ENCODE measurements at places on chromosomes 3 and 15.

DNA sequence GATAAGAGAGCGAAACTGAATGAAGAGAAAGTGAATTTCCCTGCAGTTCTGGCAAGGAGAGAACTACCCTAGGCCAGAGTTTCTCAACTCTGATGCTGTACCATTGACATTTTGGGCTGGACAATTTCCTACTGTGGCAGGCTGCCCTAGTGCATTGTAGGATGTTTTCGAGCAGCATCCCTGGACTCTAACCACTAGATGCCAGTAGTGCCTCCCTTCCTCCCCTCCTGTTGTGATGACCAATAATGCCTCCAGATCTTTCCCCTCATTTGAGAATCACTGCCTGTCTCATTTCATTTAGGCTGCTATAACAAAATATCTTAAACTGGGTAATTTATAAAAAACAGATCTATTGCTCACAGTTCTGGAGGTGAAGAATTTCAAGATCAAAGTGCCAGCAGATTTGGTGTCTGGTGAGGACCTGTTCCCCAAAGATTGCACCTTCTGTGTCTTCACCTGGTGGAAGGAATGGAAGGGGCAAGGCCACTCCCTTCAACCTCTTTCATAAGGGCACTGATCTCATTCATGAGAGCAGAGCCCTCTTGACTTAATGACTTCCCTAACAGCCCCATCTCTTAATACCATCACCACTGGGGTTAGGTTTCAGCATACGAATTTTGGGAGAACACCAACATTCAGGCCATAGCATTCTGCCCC lies 188.9 kb upstream of the MEIS2 start:
- DNase-seq: no peak

DNA sequence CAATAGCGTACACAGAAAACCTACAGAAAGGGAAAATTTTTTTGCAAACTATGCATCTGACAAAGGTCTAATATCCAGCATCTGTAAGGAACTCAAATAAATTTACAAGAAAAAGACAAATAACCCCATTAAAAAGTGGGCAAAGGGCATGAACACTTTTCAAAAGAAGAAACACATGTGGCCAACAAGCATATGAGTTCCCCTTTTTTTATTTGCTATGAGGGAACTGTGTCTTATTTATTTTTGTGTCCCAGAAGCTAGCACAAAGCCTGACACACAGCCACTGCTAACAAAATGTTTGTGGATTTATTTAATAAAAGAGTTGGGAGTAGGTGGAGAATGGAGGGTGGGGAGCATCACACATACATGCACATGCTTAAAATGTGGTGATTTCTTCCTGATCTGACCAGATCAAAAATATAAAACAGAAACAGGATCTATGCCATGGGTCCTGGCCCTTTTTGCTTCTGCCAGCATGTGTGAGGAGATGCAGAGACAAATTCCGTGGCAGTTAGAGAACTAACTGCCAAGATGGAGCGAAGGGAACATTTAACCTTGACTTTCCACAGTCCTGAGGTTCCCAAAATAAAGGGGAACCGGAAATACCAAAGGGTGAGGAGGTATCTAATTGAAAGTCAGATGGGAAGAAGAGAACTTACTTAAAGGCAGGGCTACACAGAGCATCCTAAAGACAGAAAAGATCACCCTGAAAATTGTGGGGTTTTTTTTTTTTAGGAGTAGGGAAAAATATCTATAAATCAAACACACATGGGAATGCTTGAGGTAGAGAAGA lies at the start of gene TMEM202:
Gene TMEM202, plus strand, starts transcription at position 510 of the 793 bp plus-strand sequence. Its CDS starts 22 bp downstream, at position 532.
- no peak for DNase-seq

DNA sequence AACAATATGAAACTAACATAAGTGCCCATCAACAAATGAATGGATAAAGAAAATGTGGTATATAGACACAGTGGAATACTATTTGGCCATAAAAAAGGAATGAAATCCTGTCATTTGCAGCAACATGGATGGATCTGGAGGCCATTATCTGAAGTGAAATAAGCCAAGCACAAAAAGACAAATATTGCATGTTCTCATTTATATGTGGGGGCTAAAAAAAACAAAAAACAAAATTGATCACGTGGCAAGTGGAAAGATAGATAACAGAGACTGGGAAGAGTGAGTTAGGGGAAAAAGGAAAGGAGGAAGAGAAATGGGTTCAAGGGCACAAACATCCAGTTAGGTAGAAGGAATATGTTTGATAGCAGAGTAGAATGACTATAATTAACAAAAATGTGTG lies 155.9 kb upstream of the BHLHE40 start:
- no peak for DNase-seq

DNA sequence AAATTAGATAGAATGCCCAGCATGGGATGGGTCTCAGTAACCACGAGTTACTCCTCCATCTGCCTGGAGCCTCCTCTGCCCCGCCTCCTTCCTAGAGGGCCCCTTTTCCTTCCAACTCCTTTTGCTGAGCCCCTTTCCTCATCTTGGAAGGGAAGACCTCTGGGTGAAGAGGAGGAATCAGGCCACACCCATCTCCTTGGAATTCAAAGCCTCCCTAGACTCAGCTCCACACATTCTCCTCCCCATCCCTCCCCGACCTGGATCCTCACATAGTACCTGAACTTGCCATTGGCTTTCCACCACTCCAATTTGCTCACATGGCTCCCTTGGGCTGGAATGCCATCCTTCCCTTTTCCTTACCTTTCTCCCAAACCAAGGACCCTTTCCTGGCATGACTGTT lies 128.8 kb downstream of the SMAD6 start:
- no peak for DNase-seq

GRCh38 chr3:34387826-34388564 lies 589.6 kb downstream of the PDCD6IP start:
- no peak for DNase-seq

DNA sequence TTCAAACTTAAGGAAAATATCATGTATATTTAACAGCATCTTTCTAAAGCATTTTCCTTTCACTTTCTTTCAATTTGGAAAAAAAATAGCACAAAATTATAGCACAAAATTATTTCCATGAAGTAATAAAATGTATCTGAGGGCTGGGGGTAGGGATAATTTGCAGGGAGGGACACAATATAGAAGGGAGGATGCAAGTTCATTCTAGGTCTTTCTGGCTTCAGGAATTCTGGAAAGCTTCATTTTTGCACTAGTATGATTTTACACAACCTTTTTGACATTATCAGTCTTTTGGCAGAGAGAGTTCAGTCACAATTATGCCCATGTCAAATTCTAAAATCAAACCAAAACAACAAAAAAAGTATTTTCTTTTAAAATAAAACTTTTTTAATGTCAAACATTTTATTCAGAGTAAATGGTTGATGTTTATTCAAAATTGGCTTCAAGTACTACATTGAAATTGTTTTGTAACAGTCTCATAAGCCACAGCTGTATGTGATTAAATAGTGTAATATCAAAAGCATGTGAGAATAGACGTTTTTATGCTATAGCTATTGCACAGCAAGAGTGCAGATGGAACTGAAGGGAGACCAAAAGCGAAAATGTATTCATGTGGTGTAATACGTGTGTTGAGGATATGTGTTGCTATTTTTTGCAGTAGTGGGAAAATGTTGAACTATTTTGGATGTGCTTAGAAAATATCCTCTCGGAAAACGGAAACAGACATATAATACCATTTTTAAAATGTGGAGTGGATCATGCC lies 5.8 kb downstream of the RBMS3 start:
- DNase-seq: no peak

- DNase-seq: no peak
Observed at GRCh38 chr15:41207687-41208448, 22.7 kb downstream of the EXD1 start.
